Adipose tissue (tissue), 3 donors: ENCODE measurements at places on chromosomes 3 and 15. TPM values are rescaled to one million over a fixed set of nuclear protein-coding genes. Genes with fewer than 3 reads are reported as not detected.

Gene P2RY14
- 0.14 TPM for polyA plus RNA-seq

Gene IL16
- polyA plus RNA-seq = 2.4 TPM

Gene ACP3
- 1.7 TPM for polyA plus RNA-seq

Gene SLC12A1
- not detected for polyA plus RNA-seq

Gene LAMB2
- polyA plus RNA-seq = 90.5 TPM

Gene COL8A1
- 12.7 TPM for polyA plus RNA-seq

Gene STRC
- polyA plus RNA-seq = 0.19 TPM

Gene FILIP1L
- 27.2 TPM for polyA plus RNA-seq

Gene WDR93
- polyA plus RNA-seq = 0.18 TPM

Gene GAP43
- 0.06 TPM for polyA plus RNA-seq

Gene GREM1
- 1.5 TPM for polyA plus RNA-seq

Gene GOLGA6D
- not detected for polyA plus RNA-seq

Gene SLC9C1
- polyA plus RNA-seq = 0.06 TPM

Gene EPHB1
- 0.49 TPM for polyA plus RNA-seq

Gene ZNF502
- 1.9 TPM for polyA plus RNA-seq

Gene DYNC1LI1
- 21.7 TPM for polyA plus RNA-seq

Gene SNTN
- not detected for polyA plus RNA-seq

Gene SPINK8
- polyA plus RNA-seq = not detected

Gene ALPK3
- 5.7 TPM for polyA plus RNA-seq

Gene DLG1
- 9.1 TPM for polyA plus RNA-seq

Gene CP
- polyA plus RNA-seq = 11.6 TPM

Gene ROBO1
- polyA plus RNA-seq = 5.8 TPM

Gene AGBL1
- polyA plus RNA-seq = not detected

Gene OR5K2
- polyA plus RNA-seq = not detected

Gene BNC1
- polyA plus RNA-seq = 0.05 TPM

Gene KLF15
- polyA plus RNA-seq = 32.0 TPM

Gene GABRR3
- polyA plus RNA-seq = not detected

Gene SNX4
- 18.2 TPM for polyA plus RNA-seq

Gene GOLGA6A
- polyA plus RNA-seq = not detected

Gene KCNH8
- polyA plus RNA-seq = 0.43 TPM

Gene MAGEL2
- 0.27 TPM for polyA plus RNA-seq

Gene PLSCR2
- 0.14 TPM for polyA plus RNA-seq

Gene CLDN16
- polyA plus RNA-seq = not detected

Gene SNX22
- polyA plus RNA-seq = 1.9 TPM

Gene CELF6
- 2.8 TPM for polyA plus RNA-seq

Gene CACNA2D2
- polyA plus RNA-seq = 1.7 TPM

Gene SYNPR
- not detected for polyA plus RNA-seq

Gene CCR4
- polyA plus RNA-seq = not detected

Gene RFTN1
- polyA plus RNA-seq = 5.7 TPM

Gene CLK3
- polyA plus RNA-seq = 30.2 TPM

Gene HMCES
- 41.6 TPM for polyA plus RNA-seq

Gene ACAN
- polyA plus RNA-seq = 0.11 TPM

Gene SLC28A1
- not detected for polyA plus RNA-seq

Gene TGM5
- polyA plus RNA-seq = not detected
